ENCODE measurements at places on chromosomes 1 and 21.

DNA sequence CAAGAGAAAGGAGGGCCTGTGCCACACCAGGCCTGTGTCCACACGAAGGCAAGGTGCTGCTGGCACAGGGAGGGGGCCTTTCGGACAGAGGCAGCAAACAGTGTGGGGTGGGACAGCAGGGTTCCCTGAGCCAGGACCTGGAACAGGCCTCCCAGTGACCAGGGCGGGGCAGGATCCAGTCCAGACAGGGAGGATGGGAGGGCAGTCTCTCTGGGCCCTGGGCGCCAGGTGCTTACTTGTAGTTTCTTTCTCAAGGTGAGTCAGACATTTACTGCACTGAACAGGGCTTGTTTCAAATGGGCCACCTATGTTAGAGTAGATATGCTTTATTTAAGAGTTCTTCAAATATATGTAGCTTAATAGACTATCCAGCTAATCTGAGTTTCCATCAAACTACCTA is 52.8 kb upstream of the STUM start:
- no peak for DNase-seq

DNA sequence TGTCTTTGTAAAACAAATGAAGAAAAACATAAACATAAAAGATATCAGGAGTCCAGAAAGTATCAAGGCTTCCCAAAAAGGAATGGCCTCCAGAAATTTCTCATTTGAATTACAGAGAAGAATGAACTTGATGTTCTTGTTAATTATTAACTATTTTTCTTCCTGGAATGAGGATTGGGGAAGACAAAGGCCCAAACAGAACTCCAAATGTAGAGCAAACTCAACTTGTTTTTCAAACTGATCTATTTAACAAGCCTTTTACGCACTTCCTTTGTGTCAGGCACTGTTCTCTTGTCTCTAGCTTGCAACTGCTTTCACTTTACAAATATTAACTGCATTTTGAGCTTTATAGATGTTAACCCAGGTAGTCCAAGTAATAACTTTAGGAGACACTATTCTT is 45.5 kb downstream of the LAMC2 start:
- no peak for DNase-seq

GRCh38 chr1:11594222-11594621 is 60.0 kb downstream of the FBXO2 start:
- peak; percentile 13 for DNase-seq

- no peak for DNase-seq
Observed at GRCh38 chr21:45455674-45456583, 51.0 kb downstream of the COL18A1 start.

DNA sequence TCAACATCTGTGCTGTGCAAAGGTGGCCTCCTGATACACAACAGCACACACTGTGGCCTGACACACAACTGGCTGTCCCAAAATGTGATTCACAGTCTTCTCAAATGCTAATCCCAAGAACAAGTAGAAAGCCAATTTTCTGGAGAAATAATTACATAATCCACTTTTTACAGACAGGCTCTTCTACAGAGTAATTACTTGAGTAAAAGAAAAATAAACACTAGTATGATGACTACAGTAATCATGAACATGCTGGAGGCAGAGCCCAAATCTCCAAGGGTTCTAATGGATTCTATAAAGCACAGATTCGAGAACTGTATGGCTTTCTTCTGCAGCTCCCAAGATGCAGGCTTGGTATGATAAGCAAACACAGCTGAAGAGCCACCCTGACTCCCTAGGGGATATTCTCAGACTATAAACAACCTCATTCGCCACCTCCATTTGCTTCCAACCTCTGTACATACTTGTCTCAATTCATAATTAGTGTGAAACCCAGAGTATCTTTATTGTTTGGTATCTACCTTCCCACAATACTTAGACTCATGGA is 81.9 kb downstream of the SIPA1L2 start:
- DNase-seq: no peak

- DNase-seq: no peak
Observed at GRCh38 chr1:6811583-6811982, 26.3 kb downstream of the CAMTA1 start.

DNA sequence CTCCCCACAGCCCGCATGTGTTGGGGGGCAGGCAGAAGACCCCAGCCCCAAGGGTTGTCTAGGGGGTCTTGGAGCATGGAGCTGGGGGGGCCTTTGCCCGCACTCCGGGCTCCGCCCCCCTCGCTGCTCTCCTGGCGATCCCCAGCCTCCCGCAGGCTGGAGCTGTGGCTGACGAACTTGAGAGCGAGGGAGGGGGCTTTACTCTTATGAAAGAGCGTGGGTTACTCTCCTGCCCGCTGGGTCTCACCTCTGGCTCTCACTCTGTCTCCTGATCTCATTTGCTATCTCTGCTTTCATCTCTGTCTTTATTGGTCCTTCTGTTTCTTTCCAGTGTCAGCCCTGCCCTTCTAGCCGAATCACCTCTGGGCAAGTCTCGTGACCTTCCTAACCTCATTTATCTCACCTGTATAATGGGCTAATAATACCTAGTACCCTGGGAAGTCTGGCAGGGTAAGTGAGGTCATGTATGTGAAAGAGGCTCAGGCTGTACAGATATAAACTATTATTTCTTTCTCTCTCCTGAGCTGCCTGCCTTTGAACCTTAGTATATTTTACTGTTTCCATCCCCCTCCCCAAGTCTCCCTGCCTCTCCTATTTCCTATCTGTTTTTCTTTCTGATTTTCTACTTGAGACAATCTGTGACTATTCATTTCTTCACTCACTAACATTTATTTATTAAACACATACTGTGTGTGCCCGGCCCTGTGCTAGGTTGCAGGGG is 731 bp downstream of the EFNA4 start:
- DNase-seq: peak; percentile 43

DNA sequence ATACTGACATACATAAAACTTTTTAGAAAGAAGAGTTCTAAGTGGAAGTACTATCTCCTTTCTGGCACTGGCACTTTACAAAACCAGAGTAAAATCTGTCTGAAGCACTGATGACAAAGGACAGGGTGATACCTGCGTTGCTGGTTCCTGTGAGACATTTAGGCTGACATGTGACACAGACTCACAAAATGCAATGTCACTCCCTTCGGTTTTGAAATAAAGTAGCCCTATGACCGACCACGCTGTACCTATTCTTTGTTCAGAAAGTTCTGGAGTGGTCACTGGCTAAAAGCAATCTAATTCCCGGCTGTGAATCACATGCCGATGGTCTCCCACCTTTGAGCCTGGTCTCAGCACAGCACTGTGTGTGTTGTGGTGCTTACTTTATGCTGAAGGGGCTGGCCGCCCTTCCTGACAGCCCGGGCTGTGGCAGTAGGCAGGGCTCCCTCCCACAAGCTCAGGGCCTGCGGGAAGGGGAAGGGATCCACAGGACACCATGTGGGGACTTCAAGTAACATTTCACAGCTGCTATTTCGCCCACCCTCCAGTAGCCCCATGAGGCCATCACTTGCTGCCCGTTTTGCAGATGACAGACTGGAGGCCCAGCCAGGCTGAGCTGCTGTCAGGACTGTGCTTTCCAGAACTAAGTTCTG is 48.0 kb downstream of the MRPL37 start:
- no peak for DNase-seq

- no peak for DNase-seq
Observed at GRCh38 chr21:38261851-38262250, 5.1 kb downstream of the KCNJ15 start.

GRCh38 chr1:90721210-90722194 is 4.4 kb upstream of the BARHL2 start:
- DNase-seq: peak; percentile 66

DNA sequence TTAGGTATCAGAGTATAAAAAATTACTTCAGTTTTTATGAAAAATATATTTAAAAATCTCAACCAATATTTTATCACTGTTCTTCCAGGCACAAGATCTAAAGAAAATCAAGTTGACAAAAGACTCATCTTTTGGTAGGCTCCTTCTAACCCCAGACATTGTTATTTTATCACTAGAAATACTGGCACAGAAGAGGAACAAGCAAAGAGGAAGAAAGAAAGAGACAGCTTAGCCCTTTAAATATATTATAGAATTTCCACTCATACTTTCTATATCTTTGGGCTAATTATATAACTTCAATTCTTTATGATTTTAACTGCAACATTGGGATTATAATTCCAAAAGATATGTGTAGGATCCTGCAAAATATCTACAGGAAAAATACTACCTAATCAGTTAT is 32.4 kb downstream of the SPTA1 start:
- DNase-seq: no peak
